Activated T-helper 2 cell treated with anti-CD3 and anti-CD28 coated beads, Interferon-gamma antibody, Interleukin-2, Interleukin-4, amounts not matched to agents 10 μg/mL and 5 μg/mL and 100 μg/mL, durations not matched to agents 14 hours and 24 hours and 36 hours (primary cell): ENCODE measurements at places on chromosomes 2 and 18. TPM values are rescaled to one million over a fixed set of nuclear protein-coding genes. Genes with fewer than 3 reads are reported as not detected.

GRCh38 chr18:13014818-13015217, 23.7 kb downstream of the CEP192 start:
- DNase-seq = no peak

- DNase-seq = no peak
Observed at GRCh38 chr2:170144761-170145160, 33.2 kb upstream of the MYO3B start.

DNA sequence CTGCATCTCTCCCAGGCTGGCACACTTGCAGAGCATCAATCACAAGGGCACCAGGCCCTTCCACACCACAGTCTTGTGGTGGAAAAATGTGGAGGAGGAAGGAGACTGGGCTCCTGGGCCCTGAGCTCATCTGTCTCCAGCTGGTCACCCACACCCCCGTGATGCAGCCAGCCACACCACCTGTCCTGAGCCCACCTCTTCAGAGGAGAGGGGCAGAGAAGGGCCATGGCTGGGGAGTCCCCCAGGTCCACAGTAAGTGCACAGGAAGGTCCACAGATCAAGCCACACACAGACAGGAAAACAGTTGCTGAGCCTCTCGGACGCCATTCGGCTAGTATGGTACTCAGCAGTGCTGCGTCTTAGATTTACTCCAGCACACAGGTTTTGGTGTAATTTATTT, 203.5 kb upstream of the SALL3 start:
- no peak for DNase-seq

DNA sequence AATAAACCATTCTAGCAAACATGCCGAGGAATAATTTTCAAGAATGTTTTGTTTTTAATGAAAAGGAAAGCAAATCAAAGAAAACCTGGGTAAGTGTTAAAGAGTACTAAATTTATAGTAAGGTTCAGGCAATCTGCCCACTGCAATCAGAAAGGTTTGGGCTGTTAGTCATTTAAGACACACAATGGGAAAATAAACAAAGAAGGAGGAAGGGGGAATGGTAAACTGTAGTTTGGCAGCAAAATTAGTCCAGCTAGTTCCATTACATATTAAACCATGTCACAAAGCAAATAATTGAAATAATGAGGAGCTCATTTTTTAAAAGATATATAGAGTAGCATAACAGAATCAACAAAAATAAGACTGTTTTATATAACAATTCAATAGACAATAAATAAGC, 87.5 kb upstream of the COPS8 start:
- DNase-seq = no peak

GRCh38 chr2:85744055-85744454, 9.7 kb upstream of the ATOH8 start:
- no peak for DNase-seq

DNA sequence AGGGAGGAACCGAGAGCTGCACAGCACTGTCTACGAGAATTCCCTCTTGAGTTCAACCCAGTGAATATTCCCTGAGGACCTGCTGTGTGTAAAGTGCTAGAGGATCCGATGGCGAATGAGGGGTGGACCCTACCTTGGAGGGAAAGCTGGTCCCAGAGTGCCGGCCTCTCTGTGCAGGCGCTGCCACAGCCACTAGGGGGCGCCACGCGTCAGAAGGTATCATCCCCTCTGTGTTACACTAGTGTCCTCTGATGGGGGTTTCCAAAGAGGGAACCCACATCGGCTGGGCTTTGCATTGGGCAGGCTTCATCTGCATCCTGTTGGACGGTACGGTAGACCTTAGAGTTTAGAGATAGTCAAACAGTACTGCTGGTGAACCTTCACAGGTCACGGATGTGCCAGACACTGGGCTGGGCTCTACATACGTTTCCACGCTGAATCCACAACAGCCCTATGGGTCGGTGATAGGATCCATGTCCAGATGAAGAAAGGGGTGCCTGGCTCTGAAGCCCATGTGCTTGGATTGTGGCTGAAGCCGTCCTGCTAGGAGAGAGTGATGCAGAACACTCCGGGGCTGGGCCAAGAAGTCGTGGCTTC, 39.0 kb downstream of the COA5 start:
- DNase-seq = peak; percentile 40

- DNase-seq = no peak
Observed at GRCh38 chr2:136297994-136298393, 180.0 kb upstream of the CXCR4 start.

DNA sequence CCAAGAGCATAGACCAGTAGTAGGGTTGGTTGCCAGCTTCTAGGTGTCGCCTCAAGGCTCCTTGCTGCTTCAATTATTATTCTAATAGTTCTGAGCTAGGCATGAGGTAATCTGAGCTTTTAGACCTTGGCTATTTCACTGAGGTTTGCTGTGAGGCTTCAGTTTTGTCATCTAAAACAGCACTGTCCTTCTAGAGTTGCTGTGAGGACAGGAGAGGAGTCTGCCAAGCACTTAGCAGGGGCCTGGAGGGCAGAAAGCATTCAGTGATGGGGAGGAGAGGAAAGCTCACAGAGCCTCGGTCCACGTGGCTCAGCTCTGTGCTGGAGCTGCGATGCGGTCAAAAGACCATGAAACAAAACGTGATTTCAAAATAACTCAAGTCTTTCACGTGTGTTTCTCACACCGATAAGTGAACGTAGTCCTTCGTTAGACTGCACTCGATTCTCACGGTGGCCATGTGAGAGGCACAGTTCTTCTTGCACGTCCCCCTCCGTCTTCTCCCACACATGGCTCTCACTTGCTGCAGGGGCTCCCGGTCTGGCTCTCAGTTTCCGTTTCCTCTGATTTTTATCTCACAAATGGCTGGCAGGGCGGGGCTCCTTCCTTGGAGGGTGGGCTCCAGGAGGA, 113.7 kb downstream of the B3GNT2 start:
- DNase-seq = peak; percentile 12

DNA sequence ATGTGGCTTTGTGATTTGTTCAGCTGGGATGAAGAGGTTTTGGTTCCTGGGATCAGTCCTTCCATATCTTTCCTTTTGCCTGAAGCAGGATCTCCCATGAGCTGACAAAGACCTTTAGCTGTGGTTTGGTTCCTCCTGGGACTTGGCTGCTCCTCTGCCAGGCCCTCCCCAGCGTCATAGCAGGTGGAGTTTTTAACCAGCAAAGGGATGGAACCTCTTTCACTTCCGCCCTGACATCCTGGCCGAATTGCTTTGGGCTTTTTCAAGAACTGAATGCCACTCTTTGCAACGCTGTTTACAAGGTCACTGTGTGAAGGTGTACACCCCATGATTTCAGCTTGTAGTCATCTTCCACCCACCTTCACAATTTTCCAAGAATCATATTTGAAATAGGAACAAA, 390 bp downstream of the PCARE start:
- no peak for DNase-seq

- no peak for DNase-seq
Observed at GRCh38 chr2:228673876-228674554, 492.5 kb upstream of the SPHKAP start.

GRCh38 chr2:3491716-3492474, 27.4 kb downstream of the ADI1 start:
- DNase-seq = no peak

GRCh38 chr2:4140281-4140970, 437.1 kb downstream of the DCDC2C start:
- DNase-seq = no peak

- DNase-seq = no peak
Observed at GRCh38 chr2:15281681-15282080, 279.5 kb downstream of the NBAS start.

DNA sequence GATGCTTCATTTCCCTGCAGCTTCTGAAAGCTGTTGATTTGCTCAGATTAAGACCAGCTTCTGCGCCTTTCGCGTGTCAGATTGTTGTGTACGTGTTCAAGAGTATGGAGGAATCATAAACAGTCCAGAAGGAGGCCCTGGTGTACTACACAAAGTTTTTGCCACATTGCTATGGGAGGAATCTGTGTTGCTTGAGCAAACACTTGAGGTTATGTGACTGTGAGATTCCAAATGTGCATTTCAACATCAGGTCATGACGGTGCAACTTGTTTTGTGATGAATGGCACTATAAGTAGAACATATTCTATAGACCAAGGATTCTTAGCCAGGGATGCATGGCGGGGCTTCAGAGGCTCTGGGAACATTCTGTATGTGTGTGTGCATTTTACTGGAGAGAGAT, 35.0 kb downstream of the SRSF7 start:
- DNase-seq = no peak

GRCh38 chr2:5524551-5524950, 167.6 kb upstream of the SOX11 start:
- DNase-seq = no peak

DNA sequence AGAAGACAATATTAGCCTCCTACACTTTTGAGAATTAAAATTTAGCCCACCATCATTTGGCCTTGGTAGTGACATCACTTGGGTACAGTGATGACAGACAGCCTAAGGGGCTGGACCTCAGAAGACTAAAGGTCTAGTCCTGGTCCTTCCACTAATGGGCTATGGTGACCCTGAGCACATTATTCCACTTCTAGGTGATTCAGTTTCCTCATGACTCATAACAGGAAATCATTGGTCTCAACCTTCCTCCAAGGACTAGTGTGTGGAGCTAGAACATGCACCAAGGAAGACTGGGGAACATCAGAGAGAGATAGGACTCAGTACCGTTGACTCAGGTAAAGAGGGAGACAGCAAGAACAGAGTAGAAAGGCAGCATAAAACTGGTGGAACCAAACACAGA, 64.0 kb downstream of the TFCP2L1 start:
- no peak for DNase-seq

ERLEC1 gene
- 36.0 and 36.2 TPM in 2 replicates for total RNA-seq

SH2D6 gene
- 0.48 and 1.3 TPM in 2 replicates for total RNA-seq

IL1B gene
- not detected in 2 replicates for total RNA-seq

TGFA gene
- total RNA-seq = not detected in 2 replicates

GNLY gene
- total RNA-seq = 21.9 and 23.5 TPM in 2 replicates

RSAD2 gene
- 2.0 and 2.2 TPM in 2 replicates for total RNA-seq

CCL20 gene
- 1.4 and 2.0 TPM in 2 replicates for total RNA-seq

GNAL gene
- 0.14 and 0.52 TPM in 2 replicates for total RNA-seq

STPG4 gene
- not detected in 2 replicates for total RNA-seq

TTC39C gene
- total RNA-seq = 14.3 and 20.1 TPM in 2 replicates

CUL3 gene
- total RNA-seq = 79.6 and 89.8 TPM in 2 replicates
